Caco-2 (cell line): ENCODE measurements at places on chromosomes 5 and 9.

DNA sequence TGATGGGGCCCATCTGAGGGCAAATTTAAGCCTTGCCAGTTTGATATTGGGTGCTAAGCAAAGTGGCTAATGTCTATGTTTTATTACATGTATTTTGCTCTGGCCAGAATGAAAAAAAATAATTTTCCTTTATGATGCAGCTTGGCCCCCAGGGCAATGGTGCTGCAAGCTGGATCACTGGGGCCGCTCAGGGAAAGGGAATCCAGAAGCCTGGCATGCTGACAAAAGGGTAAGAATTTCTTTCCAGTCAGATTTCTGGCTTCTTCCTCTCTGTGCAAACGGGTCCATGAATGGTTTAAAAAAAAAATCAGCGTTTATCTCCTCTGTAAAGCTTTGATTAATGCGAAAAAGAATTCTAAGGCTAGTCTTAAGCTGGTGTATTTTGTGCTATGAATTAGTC lies 138.4 kb downstream of the MAPKAP1 start:
- no peak overlapping the region for H3K27ac ChIP-seq
- H3K4me1 ChIP-seq, result peaks cover 24% of the 10 kb centered on the region
- no peaks in the 10 kb centered on the region for H3K36me3 ChIP-seq

DNA sequence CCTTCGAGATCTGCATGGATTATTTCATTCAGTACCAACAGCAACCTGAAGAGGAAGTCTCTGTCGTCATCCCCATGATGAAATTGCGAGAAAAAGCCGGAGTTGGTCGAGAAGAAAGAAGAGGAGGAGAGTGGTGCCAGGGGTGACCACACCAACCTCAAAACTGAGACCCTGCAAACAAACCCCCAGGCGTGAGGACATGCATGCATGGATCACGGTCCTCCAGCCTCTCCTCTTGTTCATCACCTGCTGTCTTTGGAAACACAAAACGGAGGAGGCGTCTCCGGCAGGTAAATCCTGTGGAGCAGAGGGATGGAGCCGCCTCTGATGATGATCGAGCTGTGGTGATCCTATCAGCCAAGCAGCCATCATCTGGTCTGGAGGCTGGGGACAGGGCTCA lies 114.4 kb upstream of the IRX2 start:
- H3K4me1 ChIP-seq, result no peaks in the 10 kb centered on the region
- H3K4me3 ChIP-seq, result no peak overlapping the region
- H3K27ac ChIP-seq, result no peak overlapping the region
- DNase-seq, result no peak
- H3K27me3 ChIP-seq, result no peaks in the 10 kb centered on the region

- no peaks in the 10 kb centered on the region for H3K4me1 ChIP-seq
- H3K4me3 ChIP-seq, result no peak overlapping the region
- H3K36me3 ChIP-seq, result no peaks in the 10 kb centered on the region
- DNase-seq, result no peak
- H3K27me3 ChIP-seq, result no peaks in the 10 kb centered on the region; the same call in 1 of the 2 replicates
These were observed 4.7 kb upstream of the TNFSF8 start for GRCh38 chr9:114935119-114935518.

DNA sequence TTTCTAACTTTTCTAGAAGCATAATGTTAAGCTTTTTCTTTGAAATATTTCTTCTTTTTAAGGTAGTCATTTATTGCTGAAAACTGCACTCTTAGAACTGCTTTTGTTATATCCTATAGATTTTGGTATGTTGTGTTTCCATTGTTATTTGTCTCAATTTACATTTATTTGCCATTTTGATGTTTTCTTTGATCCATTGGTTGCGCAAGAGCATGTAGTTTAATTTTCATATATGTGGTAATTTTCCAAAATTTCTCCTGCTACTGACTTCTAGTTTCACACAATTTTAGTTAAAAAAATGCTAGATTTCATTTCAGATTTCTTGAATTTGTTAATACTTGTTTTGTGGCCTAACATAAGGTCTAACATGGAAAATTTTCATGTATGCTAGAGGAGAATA lies 1029.3 kb upstream of the TYRP1 start:
- H3K4me3 ChIP-seq, result no peak overlapping the region
- H3K36me3 ChIP-seq, result no peaks in the 10 kb centered on the region
- H3K4me1 ChIP-seq, result no peaks in the 10 kb centered on the region
- no peaks in the 10 kb centered on the region for H3K27me3 ChIP-seq
- no peak for DNase-seq

DNA sequence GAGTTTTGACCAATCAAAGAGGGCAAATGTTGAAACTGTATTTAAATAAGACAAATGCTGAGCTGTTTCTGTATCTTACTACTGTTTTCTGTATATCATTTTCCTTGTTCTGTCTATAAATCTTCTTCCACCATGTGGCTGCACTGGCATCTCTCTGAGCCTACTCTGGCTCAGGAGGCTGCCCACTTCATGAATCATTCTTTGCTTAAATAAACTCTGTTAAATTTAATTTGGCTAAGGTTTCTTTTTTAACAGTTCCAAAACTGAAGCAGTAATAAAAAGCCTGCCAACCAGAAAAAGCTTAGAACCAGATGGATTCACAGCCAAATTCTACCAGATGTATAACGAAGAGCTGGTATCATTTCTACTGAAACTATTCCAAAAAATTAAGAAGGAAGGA lies 40.2 kb upstream of the TAS2R1 start:
- no peak for DNase-seq
- no peaks in the 10 kb centered on the region for H3K4me1 ChIP-seq
- no peak overlapping the region for H3K4me3 ChIP-seq
- H3K36me3 ChIP-seq, result no peaks in the 10 kb centered on the region

GRCh38 chr9:32965999-32966722 lies 35.3 kb downstream of the APTX start:
- DNase-seq, result no peak
- H3K27ac ChIP-seq, result no peak overlapping the region
- H3K4me1 ChIP-seq, result no peaks in the 10 kb centered on the region
- H3K4me3 ChIP-seq, result no peak overlapping the region

DNA sequence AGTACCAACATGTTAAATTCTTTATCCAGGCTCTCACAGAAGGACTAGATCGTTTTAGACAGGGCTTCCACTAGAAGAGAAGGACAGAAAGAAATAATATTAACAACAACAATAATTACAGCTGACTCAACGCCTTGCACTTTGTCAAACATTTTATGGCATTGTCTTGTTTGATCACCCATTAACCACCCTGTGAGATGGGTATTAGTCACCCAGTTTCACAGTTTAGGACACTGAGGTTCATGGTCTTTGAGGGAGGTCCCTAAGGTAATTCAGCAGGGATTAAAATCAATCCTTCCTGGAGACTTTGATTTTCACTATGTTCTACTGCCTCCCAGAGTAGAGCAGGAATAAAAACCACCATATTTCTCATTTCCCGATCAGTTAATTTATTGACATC lies 51.4 kb upstream of the BNC2 start:
- no peaks in the 10 kb centered on the region for H3K4me1 ChIP-seq
- no peak overlapping the region for H3K4me3 ChIP-seq
- H3K27ac ChIP-seq, result no peak overlapping the region

- no peak overlapping the region for H3K4me3 ChIP-seq
- H3K4me1 ChIP-seq, result no peaks in the 10 kb centered on the region
- no peak overlapping the region for H3K27ac ChIP-seq
- DNase-seq, result no peak
- no peaks in the 10 kb centered on the region for H3K27me3 ChIP-seq
- H3K36me3 ChIP-seq, result no peaks in the 10 kb centered on the region
These were observed 107.6 kb upstream of the PHYKPL start for GRCh38 chr5:178340187-178340586.

GRCh38 chr5:10448754-10449360 lies 7.2 kb downstream of the ROPN1L start:
- DNase-seq, result no peak
- H3K36me3 ChIP-seq, result no peaks in the 10 kb centered on the region
- H3K4me3 ChIP-seq, result no peak overlapping the region
- no peak overlapping the region for H3K27ac ChIP-seq
- H3K4me1 ChIP-seq, result peaks cover 11% of the 10 kb centered on the region

DNA sequence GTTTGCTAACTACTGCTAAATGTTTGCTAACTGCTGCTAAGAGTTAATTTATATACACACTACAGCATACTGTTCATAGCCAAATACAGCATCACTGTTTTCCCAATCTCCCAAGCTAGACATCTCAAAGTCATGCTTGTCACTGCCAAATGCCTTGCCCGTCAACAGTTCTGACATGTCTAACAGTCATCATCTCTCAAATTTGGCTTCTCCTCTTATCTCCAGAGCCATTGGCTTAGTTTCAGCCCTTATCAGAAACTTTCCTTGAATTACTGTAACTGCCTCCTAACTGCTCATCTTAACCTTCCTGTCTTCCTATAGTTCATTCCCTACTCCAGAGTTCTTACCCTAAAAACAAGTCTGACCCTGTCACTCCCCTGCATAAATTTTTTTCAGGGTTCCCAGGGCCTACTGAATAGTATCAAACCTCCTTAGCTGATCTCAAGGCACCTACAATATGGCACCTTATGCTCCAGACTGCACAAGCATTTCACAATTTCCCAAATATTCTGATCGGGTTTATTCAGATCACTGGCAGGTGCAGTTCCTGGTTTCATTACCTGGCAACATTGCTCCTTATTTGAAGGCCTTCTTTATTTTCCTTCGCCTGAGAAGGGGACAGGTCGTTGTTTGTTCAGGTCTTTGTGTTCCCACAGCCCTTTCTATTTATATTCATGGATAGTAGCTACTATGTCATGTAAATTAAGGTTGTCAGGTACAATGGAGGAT lies 55.9 kb upstream of the ANKRD55 start:
- no peak for DNase-seq
- peaks cover 28% of the 10 kb centered on the region for H3K4me1 ChIP-seq
- H3K4me3 ChIP-seq, result no peak overlapping the region

DNA sequence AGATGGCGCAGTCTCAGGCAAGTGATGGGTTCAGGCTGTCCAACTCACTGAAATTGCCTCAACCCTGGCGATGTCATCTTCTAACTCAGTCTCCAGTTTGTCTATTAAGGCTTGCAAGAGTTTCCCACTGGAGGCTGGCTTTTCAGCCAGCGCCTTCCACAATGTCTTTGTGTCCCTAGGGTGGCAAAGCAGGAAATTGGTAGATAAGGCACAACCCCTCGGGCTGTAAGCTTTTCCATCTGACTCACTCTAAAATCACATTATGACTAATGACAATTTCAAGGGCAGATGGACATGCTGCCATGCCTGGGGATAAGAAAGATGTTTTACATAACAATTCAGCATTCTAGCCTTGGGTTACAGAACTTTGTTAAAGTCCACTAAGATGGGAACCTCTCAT lies 61.9 kb downstream of the MROH2B start:
- no peak overlapping the region for H3K27ac ChIP-seq
- no peaks in the 10 kb centered on the region for H3K27me3 ChIP-seq
- H3K4me3 ChIP-seq, result no peak overlapping the region
- DNase-seq, result no peak

GRCh38 chr9:119873877-119874276 lies 504.6 kb upstream of the BRINP1 start:
- H3K36me3 ChIP-seq, result no peaks in the 10 kb centered on the region
- no peak for DNase-seq
- no peaks in the 10 kb centered on the region for H3K27me3 ChIP-seq

GRCh38 chr5:179272326-179273072 lies 72.8 kb downstream of the ADAMTS2 start:
- H3K4me3 ChIP-seq, result no peak overlapping the region
- H3K27ac ChIP-seq, result no peak overlapping the region
- H3K27me3 ChIP-seq, result no peaks in the 10 kb centered on the region
- H3K36me3 ChIP-seq, result no peaks in the 10 kb centered on the region

- H3K36me3 ChIP-seq, result no peaks in the 10 kb centered on the region
- no peaks in the 10 kb centered on the region for H3K4me1 ChIP-seq
- no peaks in the 10 kb centered on the region for H3K27me3 ChIP-seq
- no peak overlapping the region for H3K27ac ChIP-seq
These were observed 11.5 kb upstream of the CARD19 start for GRCh38 chr9:93084471-93084881.

DNA sequence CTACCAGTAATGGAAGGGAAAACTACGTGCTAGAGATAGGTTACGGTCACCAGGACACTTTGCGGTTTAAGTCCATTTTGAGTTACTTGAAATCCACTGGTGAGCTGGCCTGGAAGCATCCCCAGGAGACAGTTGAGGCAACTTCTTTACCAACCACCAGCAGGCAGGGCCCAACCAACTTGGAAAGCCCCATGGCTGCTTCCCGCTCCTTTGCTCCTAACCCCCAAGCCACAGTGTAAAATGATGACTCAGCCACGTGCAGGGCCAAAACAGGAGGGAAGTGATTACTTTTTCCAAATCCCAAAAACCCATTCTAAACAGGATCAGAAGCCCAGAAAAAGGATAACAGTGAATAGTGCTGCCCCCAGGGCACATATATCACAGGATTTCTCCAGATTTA lies 87.4 kb downstream of the PAX5 start:
- no peaks in the 10 kb centered on the region for H3K36me3 ChIP-seq
- no peak overlapping the region for H3K4me3 ChIP-seq
- H3K27ac ChIP-seq, result no peak overlapping the region
- no peak for DNase-seq
- no peaks in the 10 kb centered on the region for H3K4me1 ChIP-seq
- no peaks in the 10 kb centered on the region for H3K27me3 ChIP-seq

DNA sequence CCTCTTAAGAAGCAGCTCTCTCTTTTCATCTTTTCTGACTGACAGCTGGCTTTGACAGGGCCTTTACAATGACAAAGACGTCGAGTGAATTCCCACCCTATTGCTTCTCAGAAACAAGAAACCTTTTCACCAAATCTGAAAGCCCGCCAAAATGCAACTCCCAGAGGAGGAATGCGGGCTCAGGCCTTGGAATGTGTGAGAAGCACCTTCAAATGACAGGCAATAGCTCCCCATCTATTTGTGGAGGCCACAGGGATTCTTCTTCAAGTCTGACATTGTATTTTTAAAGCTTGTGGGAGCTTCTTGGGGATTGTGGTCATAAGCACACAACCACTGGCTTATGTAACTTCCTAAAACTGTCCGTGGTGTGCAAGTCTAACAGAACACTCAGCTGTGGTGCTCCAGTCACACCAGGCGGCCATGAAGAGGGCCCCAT lies 72.7 kb downstream of the DPYSL3 start:
- no peak overlapping the region for H3K4me3 ChIP-seq
- no peaks in the 10 kb centered on the region; the same call in 1 of the 2 replicates for H3K36me3 ChIP-seq
- no peaks in the 10 kb centered on the region for H3K27me3 ChIP-seq
- no peak overlapping the region for H3K27ac ChIP-seq

GRCh38 chr5:1371218-1371971 lies 26.5 kb upstream of the CLPTM1L start:
- H3K27me3 ChIP-seq, result no peaks in the 10 kb centered on the region; the same call in 1 of the 2 replicates
- no peak overlapping the region for H3K4me3 ChIP-seq
- DNase-seq, result no peak
- no peaks in the 10 kb centered on the region for H3K36me3 ChIP-seq
- H3K4me1 ChIP-seq, result no peaks in the 10 kb centered on the region
